Stimulated activated CD4-positive, alpha-beta T cell treated with anti-CD3 and anti-CD28 coated beads, Interleukin-1b, Interleukin-23, amount 100 ng/mL, for 24 hours (primary cell): ENCODE measurements at places on chromosomes 3 and 15.

DNA sequence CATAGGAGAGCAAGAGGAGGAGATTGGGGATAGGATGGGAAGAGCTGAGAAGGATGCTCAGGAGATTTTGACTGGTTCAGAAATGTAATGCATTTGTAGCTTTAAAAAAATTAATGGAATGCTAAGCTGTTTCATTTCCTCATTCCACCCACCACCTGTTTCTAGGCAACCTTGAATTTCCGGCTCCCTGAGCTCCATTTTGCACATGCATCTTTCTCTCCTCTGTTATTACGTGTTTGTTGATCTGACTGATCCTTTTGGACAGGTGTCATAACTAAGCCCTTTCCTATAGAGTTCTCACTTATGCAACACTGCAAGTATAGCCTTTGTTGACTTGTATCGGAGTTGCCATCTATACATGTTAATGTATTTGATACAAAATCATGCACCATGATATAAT, 4.3 kb downstream of the TMPRSS7 start:
- DNase-seq, result no peak

- no peak for DNase-seq
These were observed 186.6 kb downstream of the RAP2B start for GRCh38 chr3:153348457-153349107.

GRCh38 chr15:33581032-33581431, 270.3 kb downstream of the RYR3 start:
- DNase-seq, result no peak

- DNase-seq, result no peak
These were observed 110.8 kb downstream of the TBC1D5 start for GRCh38 chr3:17631609-17632008.

DNA sequence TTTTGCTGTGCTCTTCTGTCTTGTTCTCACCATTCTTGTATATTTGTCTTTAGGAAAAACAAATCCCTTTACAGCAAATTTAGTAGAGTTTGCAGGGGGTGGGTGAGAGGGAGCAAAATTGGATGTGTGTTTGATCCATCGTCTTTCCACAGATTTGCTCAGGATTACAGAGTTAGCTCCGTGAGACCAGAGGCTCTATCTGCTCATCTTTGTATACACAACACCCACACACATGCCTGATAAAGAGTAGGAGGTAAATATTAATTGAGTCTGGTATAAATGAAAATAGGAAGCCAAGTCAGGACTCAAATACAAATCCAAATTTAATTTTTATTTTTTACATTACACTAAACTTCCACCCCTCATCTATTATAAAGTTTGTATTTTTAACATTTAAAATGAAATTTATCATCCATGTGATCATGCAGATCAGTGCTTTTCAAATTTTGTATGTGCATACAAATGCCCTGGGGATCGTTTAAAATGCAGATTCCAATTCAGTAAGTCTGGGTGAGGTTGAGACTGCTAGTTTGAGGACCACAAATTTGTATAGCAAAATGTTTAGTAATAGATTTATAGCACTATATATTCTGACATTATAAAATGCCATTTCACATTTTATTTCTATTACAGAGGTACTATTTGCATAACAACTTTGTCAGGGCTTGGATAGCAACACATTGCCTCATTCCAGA, 326.7 kb downstream of the LSAMP start:
- DNase-seq, result no peak

DNA sequence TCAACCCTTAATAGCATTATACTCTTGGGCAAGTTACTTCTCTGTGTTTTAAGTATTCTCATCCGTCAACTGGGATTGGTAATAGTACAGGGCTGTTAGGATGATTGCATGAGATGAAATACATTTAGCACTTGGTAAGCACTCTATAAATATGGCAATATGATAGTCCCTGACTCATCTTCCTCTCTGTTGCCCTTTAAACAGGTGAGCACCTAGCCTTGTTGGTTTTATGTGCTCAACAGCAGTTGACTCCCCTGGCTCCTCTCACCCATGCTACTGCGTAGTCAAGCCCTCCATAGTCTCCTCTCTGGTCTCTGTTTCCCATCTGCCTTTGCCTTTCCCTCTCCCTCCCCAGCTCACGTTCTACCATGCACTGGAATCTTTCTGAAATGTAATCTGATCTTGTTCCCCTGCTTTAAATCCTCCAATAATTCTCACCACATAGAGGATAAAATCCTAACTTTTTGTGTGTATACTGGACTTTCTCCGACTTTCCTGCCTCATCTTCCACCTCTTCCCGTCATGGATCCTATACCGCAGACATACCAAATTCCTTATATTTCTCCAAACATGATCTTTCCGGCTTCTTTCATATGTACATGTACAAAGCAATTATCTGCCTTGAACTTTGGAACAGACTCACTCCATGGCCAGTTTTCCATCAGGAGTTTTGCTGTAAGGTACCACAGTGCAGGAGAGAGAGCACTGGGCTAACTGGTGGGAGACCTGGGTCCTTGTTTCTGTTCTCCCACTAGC, 42.3 kb downstream of the FSD2 start:
- no peak for DNase-seq

DNA sequence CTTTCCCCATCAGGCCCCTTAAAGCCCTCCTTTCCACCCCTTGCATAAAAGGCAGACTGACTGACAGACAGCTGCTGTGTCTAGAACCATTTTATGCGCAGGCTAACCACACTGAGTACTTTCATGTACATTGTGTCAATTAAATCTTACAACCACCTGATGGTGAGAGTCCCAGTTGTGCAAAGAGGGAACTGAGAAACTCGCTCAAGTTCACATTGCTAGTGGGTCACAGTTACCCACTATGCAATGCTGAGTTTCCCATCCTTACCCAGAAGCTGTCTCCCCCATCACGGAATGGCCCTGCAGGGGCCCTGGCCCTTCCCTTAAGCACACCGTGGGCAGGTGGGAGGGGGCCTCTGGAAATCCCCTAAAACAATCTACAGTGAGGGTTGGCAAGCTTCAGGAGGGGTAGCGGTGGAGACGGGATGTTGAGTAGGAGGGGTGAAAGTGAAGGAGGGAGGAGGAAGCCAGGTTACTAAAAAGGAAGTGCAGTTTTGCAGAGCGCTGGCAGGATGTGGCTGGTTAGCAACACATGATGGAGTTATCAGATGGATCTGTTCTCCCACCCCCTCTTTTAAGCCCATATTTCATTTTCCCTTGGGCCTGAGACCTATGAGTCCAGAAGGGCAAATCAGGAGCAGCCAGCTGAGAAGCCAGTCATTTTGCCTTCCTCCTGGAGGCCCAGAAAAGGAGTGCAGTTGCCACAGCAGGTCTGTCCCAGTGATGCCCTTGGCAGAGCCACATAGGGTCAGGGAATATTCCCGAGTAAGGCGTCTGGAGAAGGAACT, 30.0 kb downstream of the STARD5 start:
- peak; percentile 75 for DNase-seq

DNA sequence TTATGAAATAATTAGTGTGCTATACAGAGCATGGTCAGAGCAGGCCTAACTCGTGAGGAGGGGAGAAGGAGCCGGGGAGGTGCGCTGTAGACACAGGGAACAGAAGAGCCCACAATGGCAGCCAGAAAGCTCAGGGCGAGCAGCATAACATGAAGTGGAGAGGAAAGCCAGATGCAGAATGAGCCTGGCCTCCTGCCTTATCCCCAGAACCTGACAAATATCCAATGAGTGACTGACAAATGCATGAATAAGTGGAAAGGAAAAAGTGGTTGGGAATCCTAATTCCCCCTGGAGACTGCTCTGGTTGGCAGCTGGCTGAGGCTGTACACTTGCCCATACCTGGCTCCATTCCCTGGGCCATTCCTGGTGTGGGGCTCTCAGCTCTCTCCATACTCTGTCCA, 9.2 kb upstream of the MST1R start:
- DNase-seq, result no peak

- DNase-seq, result no peak
These were observed 249.7 kb upstream of the MCTP2 start for GRCh38 chr15:93981706-93982105.

GRCh38 chr15:56877255-56877970, 41.0 kb upstream of the TCF12 start:
- no peak for DNase-seq

DNA sequence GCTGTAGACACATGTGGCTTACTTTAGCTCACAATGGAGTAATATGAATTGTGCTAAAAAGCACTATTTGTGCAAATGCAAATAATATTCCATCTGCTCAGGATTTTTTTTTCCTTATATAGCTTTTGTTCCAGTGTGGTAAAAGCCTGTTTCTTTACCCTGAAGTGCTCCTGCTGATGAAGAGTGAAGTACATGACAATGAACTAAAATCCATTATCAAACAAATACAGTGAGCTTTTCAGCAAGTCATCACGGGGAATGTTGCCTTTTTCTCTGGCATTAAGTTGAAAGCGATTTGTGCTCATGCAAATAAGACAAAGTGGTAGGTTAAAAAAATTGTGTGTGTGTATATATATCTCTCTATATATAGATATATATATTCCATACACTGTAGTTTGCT, 28.6 kb upstream of the CCDC39 start:
- no peak for DNase-seq

DNA sequence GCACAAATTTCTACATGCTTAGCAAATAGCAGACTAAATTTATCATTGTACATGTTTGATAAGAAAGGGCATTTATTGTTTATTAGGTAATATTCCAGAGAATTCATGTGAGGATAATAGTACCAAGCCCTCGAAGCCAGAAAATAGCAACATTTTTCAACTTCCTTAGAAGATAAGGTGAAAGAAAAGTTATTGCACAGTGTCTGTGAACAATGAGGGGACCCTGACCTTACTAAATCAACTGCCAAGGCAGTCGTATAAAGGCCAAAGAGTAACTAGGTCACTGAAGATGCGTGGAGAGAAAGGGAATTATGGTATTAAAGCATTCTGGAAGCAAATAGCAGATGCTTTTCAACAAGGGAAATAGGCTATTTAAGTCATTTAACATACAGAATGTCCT, 20.3 kb upstream of the ARL6 start:
- no peak for DNase-seq

- DNase-seq, result no peak
These were observed 28.9 kb downstream of the PRICKLE2 start for GRCh38 chr3:64196236-64196929.
